ENCODE measurements at places on chromosomes 6 and 20.

GRCh38 chr6:142968601-142969000 is 23.6 kb upstream of the HIVEP2 start:
- DNase-seq, result no peak

GRCh38 chr6:76072562-76072961 is at the start of gene IMPG1:
TSS of gene IMPG1 (minus strand) at chr6:76072662. CDS start at chr6:76072488, 174 bp downstream.
- DNase-seq, result no peak

- DNase-seq, result no peak
Observed at GRCh38 chr6:7684843-7685242, 41.1 kb upstream of the BMP6 start.

DNA sequence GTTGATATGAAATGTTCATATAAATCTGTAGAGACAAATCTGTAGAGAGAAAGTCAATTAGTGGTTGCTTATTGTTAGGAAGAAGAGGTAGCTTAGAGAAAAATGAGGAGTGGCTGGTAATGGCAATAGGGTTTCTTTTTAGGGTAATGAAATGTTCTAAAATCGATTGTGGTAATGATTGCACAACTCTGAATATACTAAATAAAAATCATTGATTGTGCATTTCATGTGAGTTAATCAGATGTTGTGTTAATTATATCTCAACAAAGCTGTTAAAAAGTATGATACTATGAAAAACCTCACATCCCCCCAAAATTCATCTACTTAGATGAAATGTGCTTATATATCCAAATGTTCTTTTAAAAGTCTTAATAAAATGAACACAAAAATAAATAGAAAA is 84.2 kb downstream of the CEP57L1 start:
- DNase-seq, result no peak

GRCh38 chr6:107304421-107305025 is 154.8 kb downstream of the PDSS2 start:
- DNase-seq, result no peak

DNA sequence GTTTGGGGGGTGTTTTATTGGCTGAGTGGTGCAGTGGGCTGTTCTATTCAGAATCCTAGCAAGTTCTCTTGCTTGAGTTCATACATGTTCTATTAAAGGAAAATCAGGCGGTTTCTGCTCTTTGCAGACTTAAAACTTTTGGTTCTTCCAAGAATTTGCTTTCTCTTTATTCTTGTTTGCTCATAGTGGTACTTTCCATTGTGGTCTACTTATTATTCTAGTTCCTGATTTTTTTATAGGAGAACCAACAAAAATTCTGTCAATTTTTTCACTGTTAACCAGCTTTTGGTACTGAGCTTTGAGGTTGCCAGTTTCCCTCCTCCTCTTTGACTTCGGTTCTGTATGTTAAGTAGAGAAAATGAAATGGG is 6.7 kb downstream of the AFDN start:
- DNase-seq, result no peak

GRCh38 chr6:30565772-30566171 is 5.5 kb upstream of the ABCF1 start:
- DNase-seq, result no peak

DNA sequence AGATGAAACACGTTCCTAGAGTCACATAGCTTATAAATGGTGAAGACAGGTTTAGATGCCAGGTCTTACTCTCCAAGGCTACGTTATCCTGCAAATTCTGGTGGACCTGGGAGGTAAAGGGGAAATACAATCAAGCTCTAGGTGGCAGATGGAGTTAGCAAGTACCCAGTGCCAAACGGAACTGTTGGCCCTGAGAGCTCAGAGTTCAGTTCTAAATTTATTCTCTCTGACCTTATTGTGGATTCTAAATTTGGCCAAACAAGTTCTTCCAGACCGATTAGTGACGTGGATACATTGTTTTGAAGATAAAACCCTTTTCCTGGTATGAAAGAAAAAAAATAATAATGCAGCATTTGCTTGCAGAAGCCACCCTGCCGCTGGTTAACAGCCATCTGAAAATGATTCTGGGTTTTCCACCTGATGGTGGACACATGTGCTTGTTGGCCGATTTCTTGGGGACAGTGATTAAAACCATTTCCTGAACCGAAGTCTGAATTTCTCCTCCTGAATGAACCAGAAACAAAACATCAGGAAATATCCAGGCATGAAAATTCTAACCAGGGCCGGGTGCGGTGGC is 32.5 kb downstream of the RIPOR3 start:
- no peak for DNase-seq

DNA sequence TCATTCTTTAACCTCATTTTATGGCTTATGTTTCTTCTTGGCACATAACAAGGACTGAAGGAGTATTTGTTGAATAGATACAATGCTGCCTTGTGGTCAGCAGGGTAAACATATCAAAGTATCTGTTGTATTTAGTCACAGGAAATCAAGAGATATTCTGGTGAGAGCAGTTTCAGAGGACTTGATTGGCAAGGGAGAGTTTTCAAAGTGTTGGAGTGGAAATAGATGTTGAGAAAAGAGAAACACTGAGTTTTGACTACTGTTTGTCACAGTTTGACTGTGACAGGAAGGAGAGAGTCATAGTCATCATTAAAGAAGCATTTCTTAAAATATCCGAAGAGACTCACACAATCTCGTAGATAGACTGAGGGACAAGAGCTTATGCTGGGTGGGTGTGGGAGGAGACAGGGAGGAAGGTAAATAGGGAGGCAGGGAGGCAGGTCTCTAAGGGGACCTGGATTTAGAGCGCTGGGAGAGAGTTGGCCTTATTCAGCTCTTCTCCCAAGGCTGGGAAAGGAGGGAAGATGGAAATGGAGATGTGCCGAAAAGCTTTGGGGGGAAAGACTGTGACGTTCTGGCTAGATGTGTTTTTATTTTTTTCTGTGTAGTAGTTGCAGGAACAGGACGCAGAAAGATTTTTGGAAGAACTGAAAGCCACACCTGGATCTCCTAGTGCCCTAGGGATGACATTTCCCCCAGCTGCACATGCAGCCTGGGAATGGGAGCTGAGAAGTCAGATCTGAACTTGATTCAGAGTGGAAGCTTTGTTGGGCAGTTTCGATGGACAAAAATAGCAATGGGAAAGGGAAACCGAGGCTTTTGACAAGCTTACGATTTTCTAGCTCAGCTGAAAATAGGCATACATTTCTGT is 65.0 kb upstream of the IFNGR1 start:
- no peak for DNase-seq

DNA sequence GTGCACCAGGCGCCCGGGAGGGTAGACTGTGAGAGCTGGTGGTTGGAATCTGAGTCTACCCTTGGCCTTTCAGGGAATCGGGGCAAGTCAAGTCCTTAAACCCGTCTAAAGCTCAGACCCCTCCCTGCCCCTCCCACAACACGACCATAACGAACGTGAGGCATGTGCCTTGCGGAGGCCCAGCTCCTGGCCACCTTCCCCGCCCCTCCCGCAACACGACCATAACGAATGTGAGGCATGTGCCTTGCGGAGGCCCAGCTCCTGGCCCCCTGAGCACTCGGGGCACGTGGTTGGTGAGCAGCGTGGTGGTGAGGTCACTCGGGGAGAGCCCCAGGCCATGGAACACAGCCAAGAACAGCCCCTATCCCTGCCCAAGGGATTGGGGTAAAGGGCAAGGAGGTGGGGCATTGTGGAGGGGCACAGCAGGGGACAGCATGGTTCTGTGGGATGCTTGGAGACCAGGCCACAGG is 132.2 kb downstream of the TAF4 start:
- no peak for DNase-seq

DNA sequence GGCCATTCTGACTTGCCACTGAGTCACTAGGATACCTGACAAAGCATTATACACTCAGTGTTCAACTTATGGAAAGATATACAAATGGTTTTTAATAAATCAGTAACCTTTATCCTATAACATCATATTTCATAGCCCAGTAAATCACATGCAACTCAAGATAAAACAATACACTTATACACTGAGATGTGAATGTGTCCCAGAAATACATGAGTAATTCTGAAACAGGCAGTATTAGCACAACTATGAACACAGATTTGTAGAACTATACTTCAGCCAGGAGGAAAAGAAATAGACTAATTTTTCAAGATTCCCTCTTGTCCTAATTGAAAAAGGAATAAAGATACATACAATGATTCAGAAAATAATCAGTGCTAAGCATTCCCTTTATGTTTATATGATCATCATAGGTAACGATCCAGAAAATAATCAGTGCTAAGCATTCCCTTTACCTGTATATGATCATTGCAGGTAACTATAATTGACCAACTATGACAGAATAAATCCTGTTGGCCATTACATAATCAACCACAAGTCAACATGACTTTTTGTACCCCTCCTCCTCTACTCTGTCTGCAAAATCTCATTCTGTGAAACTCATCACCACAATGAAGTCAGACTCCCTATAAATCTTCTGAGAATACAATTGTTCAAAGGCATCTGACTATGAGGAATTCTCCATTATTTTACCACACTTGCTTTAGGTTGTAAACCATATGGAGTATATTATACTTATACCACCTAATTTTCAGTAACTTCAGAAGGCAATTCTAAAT is 30.3 kb downstream of the HACE1 start:
- no peak for DNase-seq

DNA sequence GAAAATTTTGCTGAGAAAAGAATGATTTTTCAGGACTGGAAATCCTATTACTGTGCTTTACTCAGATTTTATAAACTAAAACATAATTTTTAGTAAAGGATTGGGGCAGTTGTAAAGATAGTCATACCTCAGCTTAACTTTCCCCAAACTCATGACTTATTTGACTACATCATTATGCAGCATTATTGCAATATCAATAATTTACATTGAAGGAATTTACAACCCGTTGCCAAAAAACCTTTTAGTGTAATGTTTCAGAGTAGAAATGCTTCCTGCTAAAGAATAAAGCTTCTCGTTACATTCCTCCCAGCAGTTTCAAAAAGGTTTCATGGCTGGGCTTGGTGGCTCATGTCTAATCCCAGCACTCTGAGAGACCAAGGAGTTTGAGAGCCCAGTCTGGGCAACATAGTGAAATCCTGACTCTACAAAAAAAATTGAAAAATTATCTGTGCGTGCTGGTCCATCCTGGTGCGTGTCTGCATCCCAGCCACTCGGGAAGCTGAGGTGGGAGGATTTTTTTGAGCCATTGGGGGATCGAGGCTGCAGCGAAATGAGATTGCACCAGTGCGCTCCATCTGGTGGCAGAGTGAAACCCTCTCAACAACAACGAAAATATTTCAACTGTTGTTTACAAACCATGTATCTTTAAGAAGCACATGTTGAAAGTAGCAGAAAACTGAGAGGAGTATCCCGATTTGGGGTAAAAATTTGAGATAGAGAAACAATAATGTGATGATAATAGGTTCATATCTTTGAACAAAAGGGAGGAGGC is 4.4 kb downstream of the AMD1 start:
- DNase-seq, result peak; percentile 37

DNA sequence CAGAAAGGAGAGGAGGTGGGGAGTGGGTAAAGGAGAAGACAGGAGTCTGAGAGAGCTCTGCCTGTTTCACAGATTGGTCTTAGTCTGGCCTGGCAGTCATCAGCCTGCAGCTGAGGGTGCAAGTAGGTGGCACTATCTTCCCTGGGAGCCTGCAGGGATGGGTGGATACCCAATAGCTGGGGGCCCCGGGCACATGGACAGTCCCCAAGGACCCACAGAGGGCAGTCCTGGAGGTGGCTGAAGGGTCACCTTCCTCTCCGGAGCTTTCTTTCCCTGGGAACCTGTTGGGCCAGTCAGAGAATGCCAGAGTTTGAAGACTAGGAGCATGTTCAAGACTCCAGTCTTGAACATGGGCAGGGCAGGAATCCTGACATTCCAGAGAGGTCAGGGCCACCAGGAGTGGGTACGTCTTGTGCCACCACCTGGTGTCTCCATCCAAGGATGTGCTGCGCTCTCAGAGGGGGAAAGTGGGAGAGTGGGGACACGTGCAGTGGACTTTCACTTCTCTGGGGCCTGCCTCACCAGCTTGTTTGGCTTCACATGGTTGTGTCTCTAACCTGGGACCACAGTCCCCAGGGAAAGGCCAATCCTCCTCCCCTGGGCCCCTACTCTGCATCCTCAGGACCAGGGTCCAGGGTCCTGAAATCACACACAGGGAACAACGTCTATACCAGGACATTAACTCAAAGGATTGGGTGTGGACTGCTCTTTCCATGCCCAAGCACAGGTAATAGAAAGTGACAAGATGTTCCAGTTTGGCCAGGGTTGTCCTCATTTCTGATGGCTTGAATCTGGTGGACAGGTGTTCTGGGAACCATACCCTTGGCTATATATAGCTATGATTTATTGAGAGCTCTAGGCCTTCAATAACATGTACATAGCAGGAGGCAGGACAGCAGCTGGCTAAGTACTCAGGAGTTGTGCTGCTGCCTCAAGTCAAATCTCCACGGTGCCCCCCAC is 18.0 kb downstream of the AARS2 start:
- DNase-seq, result no peak

- no peak for DNase-seq
Observed at GRCh38 chr6:40442591-40442990, 144.6 kb downstream of the LRFN2 start.

DNA sequence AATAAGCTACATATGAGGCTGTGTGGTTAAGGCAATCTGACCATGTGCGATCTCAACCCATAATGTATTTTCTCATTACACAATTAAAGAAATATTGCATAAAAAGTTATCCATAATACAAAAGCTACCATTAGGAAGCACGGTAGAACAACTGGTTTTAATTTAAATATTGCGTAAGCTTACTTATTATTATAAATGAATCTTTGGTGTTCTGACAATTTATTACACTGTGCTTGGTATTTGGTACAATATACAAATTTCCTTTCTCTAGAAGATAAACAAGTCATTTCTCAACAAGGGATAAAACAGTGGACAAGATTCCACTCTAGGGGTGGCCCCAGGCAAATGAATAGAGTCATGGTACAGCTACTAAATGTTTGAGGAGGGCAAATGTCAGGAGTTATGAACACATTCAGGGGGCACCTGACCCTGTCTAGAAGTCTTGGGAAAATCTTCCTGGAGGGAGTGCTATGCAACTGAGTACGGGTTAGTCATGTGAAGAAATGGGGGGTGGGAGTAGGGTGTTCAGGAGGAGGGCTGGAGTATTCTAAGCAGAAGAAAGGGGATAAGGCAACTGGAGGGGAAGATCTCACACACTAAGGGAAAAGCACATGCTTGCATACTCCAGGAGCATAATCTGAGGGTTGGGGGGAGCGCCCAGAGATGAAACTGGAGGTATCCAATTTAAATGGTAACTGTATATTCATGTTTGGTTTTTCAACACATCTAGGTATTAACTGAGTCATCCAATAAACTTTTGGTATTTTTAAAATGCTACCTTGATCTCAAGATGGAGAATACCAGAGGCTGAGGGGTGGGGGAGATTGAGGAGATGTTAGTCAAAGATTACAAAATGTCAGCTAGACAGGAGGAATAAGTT is 296.9 kb upstream of the SGK1 start:
- DNase-seq, result no peak

DNA sequence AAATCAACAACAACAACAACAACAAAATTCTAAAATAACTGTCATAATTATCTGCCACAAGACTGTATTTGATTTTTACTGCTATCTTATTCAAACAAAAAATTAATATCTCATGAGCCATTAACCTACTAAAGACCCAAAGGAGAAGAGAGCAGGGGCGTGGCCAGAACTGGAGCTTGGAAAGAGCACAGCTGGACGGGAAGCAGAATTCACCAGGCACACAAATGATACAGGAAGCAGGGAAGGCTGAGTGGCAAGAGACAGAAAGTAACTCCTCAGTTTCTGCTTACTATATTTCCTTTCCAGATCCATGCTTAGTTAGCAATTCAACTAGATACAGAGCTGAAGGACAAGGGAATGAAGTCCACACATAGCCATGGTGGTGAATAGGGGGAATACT is 54.4 kb downstream of the FKBP5 start:
- DNase-seq, result no peak

GRCh38 chr20:63782051-63782471 is 42.5 kb downstream of the SLC2A4RG start:
- no peak for DNase-seq
